ENCODE measurements at places on chromosomes 6 and 20. TPM values are rescaled to one million over a fixed set of nuclear protein-coding genes. Genes with fewer than 3 reads are reported as not detected.

CAGE1 gene
- total RNA-seq, result 0.22 TPM

DEFB132 gene
- not detected for total RNA-seq

ANKRD66 gene
- total RNA-seq, result not detected

GABBR1 gene
- 11.3 TPM for total RNA-seq

COL9A1 gene
- total RNA-seq, result not detected

DDO gene
- total RNA-seq, result not detected

LINC00237 gene
- total RNA-seq, result not detected

HLA-DOA gene
- total RNA-seq, result not detected

NFYA gene
- total RNA-seq, result 14.2 TPM

GMPR gene
- total RNA-seq, result 5.1 TPM

KCNQ2 gene
- total RNA-seq, result not detected

DNAH8 gene
- not detected for total RNA-seq

SLC52A3 gene
- 0.11 TPM for total RNA-seq

FAM8A1 gene
- total RNA-seq, result 13.9 TPM

Measured in placental epithelial cell (primary cell).